ENCODE measurements at places on chromosomes 6 and 20.

DNA sequence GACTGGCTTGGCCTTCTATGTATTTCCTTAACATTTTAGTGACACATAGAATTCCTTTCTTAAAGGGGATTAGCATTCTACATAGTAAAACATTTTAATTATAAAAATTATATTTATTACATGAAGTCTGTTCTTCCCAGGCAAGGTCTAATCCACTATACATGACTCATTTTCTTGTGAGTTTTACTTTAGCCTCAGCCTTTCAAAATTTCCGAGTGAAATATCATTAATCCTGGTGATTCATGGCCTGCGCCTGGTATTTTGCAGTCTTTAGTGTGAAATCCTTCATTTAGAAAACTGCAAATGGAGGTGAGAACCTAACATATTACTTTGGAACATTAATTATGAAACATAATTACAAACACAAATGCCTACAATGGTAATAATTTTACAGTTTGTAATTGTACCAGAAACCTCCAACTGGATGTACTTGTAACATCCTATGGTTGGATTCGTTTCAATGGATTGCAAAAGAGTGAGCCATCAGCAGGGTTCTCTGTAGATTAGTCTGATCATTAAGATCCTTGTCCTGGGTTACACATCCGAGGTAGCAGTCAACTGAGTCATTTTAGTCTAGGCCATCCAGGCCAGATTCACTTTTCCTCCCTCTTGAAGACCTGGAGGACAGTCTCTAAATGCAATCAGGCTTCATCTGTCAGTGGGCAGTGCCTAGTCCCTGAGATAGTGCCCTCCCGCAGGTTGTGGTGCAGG is 272.0 kb downstream of the PACRG start:
- no peak for DNase-seq

DNA sequence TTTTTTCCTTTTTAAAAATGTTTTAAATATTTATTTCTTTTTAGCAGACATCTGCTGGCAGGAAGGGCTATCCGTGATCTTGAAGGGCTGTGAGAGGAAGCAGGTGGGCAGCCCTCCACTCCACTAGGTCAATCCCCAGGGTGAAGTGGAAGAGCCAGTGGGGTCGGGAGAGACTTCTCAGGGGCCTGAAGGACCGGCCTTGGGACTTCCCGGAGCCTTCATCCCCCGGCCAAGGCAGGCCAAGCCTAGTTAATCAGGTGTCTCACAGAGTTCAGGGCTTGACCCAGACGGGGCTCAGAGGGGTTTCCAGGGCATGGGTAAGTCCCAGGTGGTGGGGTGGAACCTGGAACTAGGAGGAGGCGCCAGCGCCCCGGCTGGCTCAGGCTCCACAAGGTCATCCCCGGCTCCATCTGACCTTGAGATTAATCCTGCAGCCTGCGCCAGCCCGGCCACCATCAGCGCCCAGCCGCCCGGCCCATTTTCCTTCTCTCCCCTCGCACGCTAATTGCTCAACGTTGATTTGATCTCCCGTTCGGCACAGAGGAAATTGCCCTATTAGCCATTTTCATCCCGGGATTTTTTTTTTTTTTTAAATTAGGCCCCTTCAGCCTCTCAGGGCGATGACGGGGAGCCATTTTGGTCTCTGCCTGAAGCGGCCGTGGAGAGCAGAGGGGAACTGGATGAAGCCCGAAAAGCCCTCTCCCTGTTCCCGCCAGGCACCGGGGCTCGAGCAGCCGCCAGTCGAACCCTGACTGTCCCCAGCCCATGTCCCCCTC is 44.4 kb downstream of the MDFI start:
- no peak for DNase-seq

DNA sequence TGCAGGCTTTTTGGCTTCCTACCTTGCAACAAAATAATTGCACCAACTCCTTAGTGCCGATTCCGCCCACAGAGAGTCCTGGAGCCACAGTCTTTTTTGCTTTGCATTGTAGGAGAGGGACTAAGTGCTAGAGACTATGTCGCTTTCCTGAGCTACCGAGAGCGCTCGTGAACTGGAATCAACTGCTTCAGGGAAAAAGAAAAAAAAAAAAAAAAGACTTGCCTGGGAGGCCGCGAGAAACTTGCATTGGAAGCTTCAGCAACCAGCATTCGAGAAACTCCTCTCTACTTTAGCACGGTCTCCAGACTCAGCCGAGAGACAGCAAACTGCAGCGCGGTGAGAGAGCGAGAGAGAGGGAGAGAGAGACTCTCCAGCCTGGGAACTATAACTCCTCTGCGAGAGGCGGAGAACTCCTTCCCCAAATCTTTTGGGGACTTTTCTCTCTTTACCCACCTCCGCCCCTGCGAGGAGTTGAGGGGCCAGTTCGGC is 420 bp downstream of the SOX4 start:
- DNase-seq = peak; percentile 98

GRCh38 chr6:73665686-73666319 is 12.0 kb upstream of the SLC17A5 start:
- no peak for DNase-seq

- no peak for DNase-seq
Measured at GRCh38 chr6:100126790-100127484, 132.9 kb upstream of the MCHR2 start.

GRCh38 chr6:80179695-80180094 is 73.2 kb downstream of the BCKDHB start:
- DNase-seq = no peak

Data from NCI-H2029 treated with DMSO at 0.1 percent for 48 hours (cell line).